SHP77 (cell line): ENCODE measurements at places on chromosomes 6 and 20.

- DNase-seq: no peak
These were observed 161.4 kb downstream of the PRL start for GRCh38 chr6:22135395-22135794.

DNA sequence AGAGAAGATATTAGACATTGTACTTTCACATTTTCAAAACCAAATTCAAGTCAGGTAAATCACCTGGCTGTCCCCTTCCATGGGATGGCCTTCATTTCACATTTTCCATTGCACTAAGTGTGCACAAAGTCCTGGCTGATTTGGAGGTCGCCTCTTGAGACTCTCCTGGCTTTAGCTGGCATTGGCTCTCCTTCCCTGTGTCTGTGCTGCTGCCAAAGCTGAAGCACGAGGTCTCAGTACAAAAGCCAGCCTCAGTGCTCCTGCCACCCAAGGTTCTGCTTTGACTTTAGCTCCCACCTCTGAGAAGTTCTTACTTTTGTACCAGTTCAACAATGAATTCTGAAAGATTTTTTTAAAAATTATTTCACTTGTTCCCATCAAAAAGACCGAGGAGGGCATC, 289.2 kb upstream of the CNR1 start:
- no peak for DNase-seq

DNA sequence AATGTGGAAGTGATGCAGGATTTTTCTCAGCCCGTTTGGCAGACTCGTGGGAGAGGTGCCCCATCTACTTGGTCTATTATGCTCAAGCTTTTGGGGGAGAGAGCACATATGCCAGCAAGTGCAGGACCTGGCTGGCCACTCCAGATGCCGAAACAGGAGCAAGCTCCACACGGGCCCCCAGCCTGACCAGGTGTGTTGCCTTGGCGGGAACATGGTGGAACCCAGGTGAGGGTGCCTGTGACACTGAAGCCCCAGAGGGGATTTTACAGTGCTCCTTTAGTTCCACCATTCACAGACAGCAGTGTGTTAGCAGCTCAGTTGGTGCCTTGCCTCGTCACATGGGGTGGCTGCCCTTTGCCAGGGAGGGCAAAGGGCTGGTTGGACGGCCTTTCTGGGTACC, 798.9 kb downstream of the EYS start:
- DNase-seq: no peak

- DNase-seq: peak; percentile 3
These were observed 45.1 kb downstream of the TRERF1 start for GRCh38 chr6:42406306-42407280.

- DNase-seq: no peak
These were observed 13.9 kb downstream of the ZNF217 start for GRCh38 chr20:53579581-53580375.

DNA sequence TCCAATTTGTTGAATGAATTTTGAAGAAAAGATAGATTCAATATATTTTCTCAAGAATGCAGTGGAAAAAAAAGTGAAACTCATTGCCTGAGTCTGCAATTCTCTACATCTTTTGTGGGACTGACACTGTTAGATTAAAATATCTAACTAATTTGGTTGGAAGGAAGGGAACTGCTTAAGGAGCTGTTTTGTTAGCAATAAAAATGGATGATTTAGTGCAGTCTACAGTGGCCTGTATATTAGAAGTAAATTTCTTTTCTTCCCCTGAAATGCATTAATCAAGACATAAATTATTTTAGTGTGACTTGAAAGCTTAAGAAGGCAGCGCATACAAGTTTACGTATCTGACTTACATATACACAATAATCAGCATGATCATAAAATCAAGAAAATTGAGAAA, 1332.6 kb downstream of the EPHA7 start:
- DNase-seq: no peak

- no peak for DNase-seq
These were observed 117.8 kb downstream of the BCAS1 start for GRCh38 chr20:53952528-53953096.

- no peak for DNase-seq
These were observed 422.9 kb upstream of the CHD6 start for GRCh38 chr20:42041000-42041565.

DNA sequence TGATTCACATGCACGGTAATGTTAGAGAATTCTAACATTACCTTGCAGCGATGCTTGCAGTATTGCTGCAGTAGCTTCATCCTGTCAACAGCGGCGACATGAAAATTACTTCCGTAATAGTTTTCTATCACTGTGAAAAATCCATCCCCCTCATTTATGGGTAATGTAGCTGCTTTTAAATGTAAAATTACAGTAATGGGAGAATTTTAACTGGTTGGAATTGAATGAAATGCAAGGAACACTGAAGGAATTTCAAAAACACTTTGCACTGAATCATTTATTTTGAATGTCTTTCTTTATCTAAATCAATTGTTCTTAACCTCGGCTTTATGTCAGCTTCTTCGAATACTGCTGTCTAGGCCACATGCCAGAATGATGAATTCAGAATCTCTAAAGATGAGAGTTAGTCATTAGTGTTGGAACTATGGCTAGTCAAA, 102.4 kb upstream of the HIVEP1 start:
- no peak for DNase-seq

DNA sequence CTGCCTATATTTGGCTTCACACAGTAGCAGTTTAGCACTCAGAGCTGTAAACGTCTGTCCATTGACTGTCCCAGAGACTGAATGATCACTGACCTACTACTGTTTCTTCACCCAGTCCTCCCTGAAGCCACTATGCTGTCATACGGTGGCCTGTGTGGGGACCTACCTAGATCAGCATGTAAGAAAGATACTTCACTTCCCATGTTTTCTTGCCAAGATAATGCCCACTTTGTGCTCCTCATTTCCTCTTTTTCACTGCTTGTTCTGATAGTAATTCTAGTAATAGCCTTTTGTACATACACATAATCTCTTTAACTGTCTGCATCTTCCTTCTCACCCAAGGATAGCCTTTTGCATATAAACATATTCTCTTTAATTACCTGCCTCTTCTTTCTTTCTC, 109.9 kb upstream of the TIAM2 start:
- DNase-seq: no peak
